ENCODE measurements at places on chromosomes 5 and 9.

DNA sequence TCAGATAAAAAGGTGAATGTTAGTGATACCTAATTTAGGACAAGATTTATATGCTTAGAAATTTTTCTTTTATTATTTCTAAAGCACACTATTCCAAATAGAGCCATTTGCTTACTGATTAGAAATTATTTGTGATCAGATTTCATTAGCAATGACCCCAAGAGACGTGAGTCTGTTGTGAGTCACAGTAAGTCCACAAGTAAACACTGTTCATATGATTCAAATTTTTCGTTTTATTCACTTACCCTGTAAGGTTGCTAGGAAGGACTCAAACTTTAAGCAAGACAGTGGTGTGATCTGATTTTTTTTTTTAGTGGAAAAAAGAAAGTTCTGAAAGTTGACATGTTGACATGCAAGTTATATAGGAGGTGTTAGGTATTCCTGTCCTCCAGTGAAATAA lies 1.2 kb downstream of the CARD6 start:
- DNase-seq = no peak

- DNase-seq = no peak
Measured at GRCh38 chr5:23614422-23614821, 107.0 kb downstream of the PRDM9 start.

GRCh38 chr9:23658376-23659258 lies 167.4 kb downstream of the ELAVL2 start:
- DNase-seq = no peak

DNA sequence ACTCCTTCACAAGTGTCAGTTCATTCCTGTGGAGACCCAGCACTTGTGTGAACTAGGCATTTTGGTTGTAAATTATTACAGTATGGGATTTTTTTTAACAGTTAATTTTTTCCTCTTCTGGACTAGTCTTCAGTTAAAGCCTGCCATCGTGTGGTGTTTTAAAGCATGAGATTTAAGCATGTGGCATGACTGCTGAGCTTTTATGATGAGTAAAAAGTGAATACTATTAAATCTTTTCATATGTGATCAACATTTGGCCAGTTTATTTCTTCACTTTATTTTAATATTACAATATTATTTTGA lies 25.0 kb downstream of the LMNB1 start:
- DNase-seq = no peak

DNA sequence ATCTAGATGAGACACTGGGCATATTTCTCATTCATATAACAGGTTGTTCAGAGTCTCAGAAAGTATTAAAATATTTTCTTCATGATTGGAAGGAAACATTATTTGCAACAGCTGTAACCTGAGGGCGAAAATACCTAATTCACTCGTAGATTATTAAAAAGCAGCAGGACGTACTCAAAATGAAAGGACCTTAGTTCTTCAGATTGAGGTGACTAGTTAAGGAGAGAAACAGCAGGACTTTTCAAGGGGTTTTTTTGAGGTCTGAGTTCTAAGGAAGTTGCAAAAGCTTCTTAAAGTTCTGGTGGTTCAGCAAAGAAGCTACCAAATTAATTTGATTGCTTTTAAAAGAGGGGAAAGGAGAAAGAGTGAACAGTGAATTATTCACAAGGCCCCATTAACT lies 174.9 kb downstream of the TMEM161B start:
- no peak for DNase-seq

- no peak for DNase-seq
Measured at GRCh38 chr5:82913971-82914370, 163.2 kb downstream of the TMEM167A start.

- no peak for DNase-seq
Measured at GRCh38 chr5:96338091-96338490, 95.0 kb downstream of the PCSK1 start.

DNA sequence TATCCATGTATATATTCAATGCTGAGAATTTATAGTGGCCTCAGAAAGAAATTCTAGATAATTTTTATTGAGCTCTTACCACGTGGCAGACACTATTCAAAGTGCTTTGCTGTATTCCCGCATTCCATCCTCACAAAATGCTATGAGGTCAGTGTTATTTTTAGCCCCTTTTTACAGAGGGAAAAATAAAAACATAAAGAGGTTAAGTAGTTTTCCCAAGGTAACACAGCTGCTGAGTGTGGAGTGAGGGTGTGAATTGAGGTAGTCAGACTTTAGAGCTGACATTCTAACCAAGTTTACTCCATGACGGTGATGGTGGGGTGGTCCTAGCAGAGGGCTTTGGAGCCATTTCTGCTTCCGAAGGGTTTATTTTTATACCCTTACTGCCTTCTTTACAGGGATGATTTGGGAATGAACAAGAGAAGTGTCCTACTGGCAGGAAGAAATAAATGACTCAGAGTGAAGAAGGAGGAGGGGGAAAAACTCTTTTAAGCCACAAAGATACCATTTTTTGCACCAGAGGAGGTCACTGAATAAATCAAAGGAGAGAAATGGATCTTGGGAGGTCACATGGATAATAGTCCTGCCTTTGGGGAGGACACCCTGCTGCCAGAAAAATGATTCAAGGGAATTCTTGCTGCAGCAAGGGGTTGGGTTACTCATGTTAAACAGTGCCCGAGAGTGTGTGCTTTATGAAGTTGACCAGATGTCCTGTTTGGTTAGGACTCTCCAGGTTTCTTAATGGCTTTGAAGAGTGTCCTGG lies 76.1 kb downstream of the HMHB1 start:
- DNase-seq = no peak

GRCh38 chr5:171463862-171464229 lies 44.4 kb downstream of the FGF18 start:
- DNase-seq = no peak

DNA sequence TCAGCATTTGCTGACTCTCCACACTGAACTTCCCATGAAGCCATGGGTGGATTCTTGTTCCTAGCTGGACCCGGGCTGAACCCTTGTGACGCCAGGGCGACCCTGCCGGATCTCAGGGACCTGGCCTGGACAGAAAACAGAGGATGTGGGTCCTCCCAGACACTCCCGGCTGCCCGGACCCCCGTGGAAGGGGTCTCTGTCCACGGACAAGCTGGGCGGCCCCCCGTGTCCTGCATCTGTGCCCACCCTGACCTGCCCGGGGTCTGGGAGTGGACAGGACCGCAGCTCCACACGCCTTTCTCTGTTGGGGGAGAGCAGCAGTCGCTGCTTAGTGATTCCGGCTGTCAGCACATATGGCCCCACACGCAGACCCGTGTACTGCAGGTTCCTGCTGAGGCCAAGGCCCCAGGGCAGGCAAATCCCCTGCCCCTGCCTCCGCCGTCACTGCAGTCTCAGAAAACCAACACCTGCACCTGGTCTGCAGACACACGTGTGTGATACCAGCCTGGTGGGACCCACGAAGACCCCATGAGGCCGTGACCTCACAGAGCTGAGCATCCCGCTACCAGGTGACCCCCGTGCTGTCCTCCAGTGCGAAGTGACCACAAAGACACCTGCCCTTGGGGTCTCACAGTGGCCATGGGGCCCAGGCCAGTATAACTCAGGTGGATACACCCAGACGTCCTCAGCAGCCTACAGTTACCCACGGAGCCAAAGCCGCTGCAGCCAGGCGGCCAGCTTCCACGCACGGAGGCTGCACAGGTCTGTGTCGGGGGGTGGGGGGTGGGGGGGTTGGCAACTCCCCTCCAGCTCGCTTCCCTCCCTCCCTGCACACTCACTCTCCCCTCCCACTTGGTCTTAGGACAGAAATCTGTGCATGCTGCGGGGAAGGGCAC lies 50.6 kb downstream of the NKD2 start:
- no peak for DNase-seq

DNA sequence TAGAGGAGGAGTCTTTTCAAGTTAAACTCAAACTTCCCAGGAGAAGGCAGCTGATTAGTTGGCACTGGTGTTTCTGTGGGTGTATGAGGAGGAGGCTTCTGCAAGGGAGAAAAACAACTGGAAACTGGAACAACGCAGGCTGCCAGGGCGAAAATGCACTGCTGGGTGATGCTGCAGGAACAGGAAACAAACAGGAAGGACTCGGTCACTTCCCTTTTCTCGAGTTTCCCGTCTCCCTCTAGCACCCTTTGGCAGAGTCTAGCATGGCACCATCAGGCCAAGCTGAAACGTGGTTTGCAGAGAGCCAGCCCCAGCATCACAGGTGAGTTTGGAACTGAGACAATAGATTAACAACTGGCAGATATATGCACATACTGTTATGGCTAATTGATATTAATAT lies 77.5 kb upstream of the CAST start:
- no peak for DNase-seq

- no peak for DNase-seq
Measured at GRCh38 chr9:95422650-95423049, 94.1 kb downstream of the PTCH1 start.

GRCh38 chr9:138062196-138062595 lies 184.6 kb downstream of the CACNA1B start:
- no peak for DNase-seq

DNA sequence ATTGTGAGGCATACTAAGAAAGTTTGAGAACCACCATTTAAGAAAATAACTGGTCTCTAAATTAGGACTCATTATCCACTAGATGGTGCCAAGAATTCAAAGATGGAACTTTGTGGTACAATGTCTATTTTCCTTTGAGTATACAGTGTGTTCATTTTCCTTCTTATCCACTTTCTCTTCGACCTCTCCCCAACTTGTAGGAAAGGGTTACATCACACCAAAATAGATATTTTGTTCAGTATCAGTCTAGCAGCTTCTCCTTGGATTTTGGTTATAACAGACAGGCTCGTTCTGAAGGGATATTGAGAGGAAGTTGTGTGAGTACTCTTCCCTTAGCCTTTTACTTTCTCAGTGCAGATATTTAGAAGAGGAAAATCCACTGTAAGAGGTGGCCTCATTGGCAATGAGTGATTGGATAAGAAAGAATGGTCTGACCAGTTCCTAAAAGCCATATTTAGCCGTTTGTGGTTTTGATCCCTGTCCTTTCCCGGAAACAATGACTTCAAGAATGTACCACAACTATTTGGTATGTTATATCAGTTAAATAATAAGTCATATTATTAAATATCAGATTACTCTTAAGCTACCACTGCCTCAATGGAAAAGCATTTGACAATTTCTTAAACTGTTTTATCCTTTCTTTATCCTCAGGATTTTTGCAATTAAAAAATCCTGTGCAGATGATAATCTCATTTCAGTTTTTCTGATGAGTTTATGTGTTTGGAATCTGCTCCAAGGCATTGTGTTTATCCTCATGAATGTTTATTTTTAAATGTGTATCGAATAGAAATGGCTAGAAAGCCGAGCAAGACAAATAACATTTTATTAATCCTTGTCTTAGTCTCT lies 69.0 kb upstream of the GRAMD2B start:
- DNase-seq = peak; percentile 47

- DNase-seq = peak; percentile 100
Measured at GRCh38 chr9:127396808-127397645, at the start of gene SLC2A8. Gene SLC2A8, plus strand, starts transcription at chr9:127397169. Its CDS starts 62 bp downstream, at chr9:127397231.

- peak; percentile 91 for DNase-seq
Measured at GRCh38 chr5:141934099-141934844, 10.6 kb downstream of the DELE1 start.

- no peak for DNase-seq
Measured at GRCh38 chr5:39399135-39400036, 25.4 kb downstream of the DAB2 start.
